ENCODE measurements at places on chromosomes 11 and 22.

DNA sequence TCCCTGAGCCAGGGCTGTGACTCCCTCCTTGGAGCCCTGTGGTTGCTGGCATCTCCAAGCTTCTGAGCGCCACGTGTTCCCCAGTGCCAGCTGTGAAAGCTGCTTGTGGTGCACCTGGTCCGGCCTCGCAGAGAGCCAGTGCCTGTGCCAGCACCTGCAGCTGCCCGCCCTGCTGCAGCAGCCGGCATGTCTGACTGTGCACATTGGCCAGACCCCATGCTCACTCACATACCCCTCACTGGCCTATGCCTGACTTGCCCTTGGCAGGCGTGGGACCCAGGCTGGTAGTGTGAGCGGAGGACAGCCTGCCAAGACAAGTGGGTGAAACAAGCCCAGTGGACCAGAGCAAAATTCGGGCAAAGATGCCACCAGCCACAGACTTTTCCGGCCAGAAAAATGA lies 9.8 kb downstream of the MRPL48 start:
- DNase-seq: no peak

DNA sequence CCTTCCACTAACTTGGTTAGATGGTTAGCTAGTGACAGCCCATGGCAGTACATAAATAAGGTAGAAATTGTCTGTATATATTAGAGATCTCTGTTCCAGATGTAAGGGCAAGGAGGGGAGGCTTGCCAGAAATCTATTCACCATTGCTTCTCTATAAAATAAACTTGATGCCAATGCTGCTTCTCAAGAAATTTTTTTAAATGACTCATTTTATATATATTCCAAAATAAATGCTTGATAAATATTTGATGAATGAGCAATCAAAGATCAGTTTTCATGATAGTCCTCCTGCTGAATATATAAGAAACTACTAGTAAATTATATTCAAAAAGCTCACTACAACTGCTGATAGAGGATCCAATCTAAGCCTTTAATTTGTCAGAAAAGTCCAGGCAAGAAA lies 710.6 kb upstream of the CCDC179 start:
- DNase-seq: no peak

DNA sequence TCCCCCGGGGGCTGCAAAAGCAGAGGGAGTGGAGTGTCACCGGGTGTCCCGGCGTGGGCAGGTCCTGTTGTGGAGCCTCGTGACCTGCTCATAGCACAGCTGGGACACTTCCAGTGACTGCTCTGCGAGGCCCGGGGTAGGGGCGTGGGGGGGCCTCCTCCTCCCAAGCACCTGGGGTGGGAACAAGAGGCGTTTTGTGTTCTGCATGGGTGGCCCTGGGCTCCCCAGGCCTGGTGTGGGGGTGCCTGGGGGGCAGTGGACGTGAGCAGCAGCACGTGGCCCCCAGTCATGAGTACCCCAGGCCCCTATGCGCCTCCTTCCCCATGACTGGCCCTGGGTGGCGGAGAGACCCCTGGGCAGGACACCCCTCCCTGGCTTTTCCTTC lies 104.7 kb downstream of the KCNQ1 start:
- no peak for DNase-seq

DNA sequence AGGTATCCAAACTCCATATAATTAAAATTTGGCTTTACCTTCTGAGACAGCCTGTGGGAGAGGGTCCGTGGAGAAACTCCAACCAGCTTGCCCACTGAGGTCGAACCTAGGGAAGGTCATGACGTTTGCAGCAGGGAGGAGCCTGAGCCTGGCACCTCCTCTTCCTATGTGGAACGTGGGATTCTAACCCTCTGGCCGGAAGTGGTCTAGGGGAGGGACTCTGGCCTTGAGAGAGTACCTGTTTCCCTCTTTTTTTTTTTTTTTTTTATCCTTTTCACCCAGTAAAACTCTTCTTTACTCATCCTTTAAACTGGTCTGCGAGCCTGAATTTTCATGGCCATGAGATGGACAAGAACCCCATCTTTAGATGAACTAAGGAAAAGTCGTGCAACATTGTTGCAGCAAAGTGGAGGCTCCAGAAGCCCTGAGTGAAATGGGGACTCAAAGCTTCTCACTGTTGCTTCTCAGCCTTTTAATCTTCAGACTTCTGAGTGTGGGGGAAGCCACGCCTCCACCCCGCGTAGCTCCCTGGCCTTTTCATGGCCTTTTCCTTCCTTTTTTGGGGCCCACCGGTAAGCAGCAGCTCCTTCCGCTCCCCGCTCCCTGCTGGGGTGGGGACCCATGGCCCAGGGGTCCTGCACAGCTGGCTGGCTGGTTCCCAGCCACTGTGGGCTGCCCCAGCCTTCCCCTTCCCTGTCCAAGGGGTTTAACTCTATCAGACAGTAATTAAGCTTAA lies 1359.9 kb downstream of the LRRC4C start:
- no peak for DNase-seq

GRCh38 chr11:34331736-34332135 lies 26.1 kb downstream of the ABTB2 start:
- DNase-seq: no peak

DNA sequence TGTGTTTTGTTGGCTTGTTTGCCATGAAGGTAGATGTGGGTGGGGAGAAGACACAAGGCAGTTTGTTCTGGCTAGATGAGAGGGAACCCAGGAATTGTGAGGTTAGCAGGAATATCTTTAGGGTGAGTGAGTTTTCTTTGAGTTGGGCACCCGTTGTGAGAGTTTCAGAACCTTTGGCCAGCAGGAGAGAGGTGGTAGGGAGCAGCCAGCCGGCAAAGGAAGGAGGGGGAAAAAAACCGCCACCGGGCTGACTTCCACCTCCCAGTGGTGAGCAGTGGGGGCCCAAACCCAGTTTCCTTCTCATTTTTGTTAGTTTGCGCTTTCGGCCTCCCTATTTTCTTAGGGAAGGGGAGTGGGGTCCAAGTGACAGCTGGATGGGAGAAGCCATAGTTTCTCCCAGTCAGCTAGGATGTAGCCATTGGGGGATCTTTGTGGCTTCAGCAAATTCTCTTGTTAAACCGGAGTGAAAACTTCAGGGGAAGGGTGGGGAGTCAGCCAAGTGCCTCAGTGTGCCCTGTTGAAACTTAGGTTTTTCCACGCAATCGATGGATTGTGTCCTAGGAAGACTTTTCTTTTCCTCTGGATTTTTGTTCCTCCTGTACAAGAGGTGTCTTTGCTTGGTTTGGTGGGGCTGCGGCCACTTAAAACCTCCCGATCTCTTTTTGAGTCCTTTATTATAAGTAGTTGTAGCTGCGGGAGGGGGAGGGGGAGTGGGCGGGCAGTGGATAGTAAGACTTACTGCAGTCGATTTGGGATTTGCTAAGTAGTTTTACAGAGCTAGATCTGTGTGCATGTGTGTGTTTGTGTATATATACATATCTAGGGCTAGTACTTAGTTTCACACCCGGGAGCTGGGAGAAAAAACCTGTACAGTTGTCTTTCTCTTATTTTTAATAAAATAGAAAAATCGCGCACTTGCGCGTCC lies 1.1 kb upstream of the GCAT start:
- no peak for DNase-seq

DNA sequence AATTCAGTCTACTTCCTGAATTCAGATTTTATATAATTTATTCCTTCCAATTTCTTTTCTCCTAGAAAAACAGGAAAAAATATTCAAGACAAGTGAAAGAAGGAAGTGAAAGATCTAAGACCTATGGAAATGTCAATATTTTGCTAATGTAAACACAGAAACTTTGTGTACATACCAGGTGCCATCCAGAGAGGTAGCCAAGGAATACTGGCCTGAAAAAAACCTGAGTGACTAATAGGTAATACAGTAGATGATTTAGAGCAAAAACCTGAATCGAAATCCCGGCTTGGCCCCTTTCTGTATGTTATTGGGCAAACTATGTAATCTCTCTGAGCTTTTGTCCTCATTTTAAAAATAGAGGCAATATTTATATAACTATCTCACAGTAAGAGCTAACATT lies 59.2 kb upstream of the FSHB start:
- DNase-seq: no peak

DNA sequence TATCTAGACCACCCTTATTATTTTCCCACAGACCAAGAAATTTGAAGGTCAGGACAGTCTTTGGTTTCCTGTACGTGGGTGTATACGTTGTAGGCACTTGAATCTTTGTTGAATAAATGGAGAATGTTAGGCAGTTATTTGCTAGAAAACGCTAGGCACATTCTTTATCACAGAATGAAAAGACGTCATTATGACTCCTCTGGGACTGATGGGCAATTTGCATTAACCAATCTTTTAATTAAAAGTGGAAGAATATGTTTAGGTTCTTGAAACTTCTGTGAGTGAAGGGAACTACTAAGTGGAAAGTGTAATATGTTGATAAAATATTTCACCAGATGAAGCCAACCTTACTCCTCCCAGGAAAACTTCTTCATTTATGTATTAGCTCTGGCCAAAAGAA lies 5.7 kb downstream of the CAT start:
- no peak for DNase-seq

DNA sequence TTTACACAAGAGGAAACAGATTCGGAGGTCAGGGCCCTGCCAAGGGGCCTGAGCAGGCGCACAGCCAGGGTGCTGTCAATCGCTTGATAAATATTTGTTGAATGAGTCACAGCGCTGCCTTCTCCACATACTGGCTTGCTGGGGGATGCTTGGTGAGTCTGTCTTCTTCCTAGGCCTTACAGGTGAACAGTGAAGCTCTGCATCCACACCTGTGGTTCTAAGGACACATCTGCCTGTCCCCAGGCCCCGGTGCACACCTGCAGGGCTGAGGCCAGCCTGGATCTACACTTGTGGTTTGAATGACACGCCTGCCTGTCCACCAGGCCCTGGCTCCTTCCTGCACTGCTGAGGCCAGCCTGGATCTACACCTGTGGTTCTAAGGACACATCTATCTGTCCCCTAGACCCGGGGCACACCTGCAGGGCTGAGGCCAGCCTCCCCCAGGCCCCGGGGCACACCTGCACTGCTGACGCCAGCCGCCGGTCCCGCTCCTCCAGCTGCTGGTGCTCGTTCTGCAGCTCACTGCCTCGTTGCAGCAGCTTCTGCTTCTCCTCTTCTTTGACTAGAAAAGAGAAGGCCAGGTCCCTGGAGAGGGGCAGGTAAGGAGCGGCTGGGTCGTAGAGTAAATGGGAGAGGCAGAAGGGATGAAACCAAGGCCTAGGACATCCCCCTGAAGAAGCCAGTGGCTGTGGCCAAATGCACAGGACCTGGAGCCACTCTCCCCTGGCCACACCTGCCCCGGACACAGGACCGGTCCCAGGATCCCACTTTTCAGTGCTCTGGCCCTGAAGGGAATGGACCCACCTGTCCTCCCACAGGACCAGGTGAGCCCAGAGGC lies 124.6 kb downstream of the PHF21B start:
- DNase-seq: no peak

GRCh38 chr22:38699784-38700183 lies 959 bp downstream of the JOSD1 start:
- no peak for DNase-seq

GRCh38 chr11:8917157-8917825 lies 6.3 kb downstream of the AKIP1 start:
- DNase-seq: no peak

GRCh38 chr11:127993788-127994187 lies 593.6 kb downstream of the ETS1 start:
- no peak for DNase-seq

- no peak for DNase-seq
Observed at GRCh38 chr22:50218996-50219727, 18.4 kb downstream of the SELENOO start.

- DNase-seq: no peak
Observed at GRCh38 chr11:134027671-134028070, 41.2 kb upstream of the JAM3 start.

GRCh38 chr11:118283756-118284350 lies 19.8 kb upstream of the MPZL2 start:
- no peak for DNase-seq

DNA sequence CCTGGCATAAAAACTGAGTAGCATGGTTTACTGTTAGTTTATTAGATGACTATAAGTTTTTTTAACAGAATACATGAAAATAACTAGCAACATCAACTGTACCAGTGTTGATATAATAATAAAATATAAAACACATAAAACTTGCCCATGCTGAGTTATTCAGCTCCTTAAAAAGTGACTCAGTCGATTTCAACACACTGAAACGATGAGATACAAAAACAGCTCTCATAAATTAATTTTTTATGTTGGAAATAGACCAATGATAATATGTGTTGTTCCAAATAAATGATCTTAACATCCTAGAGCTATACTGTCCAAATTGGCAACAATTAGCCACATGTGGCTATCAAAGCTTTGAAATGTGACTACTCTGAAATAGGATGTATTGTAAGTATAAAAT lies 15.9 kb downstream of the PDGFD start:
- DNase-seq: no peak

GRCh38 chr11:68026391-68027105 lies 3.9 kb upstream of the NDUFS8 start:
- no peak for DNase-seq
